ENCODE measurements at places on chromosomes 1 and 21.

DNA sequence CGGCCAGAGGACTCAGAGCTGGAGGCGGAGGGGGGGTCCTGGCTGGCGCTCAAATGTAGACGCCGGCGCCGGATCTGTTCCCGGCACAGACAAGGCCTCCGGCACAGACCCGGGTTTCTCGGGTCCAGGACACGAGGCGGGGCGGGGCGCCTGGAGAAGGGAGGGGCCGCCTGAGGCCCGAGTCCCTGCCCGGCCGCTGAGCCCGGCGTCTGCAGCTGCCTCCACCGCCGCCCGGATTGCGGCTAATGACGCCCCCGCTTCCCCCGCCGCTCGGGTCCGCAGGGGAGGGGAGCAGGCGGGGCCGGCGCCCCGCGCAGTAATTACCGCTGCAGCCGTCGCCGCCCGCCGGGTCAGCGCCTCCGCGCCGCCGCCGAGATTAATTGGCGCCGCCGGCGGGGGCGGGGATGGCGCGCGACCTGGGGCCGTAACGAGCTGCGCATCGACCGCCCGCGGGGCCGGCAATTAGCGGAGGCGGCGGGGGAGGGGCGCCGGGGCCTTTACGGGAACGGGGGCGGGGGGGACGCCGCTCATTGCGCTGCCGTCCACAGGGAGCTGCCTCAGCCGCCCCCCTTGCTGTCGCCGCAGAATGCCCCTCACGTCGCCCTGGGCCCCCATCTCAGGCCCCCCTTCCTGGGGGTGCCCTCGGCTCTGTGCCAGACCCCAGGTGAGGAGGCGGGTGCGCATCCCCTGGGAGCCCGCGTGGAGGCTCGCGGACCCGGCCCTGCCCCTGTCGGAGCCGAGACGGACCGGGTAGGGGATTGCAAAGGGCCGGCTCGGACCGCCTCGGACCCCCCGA, 17.3 kb downstream of the NOC2L start:
- DNase-seq, result no peak

- no peak for DNase-seq
Observed at GRCh38 chr1:8239039-8239305, 78.9 kb upstream of the SLC45A1 start.

- no peak for DNase-seq
Observed at GRCh38 chr21:45388011-45388521, 16.9 kb upstream of the COL18A1 start.

GRCh38 chr1:204676043-204676442, 9.5 kb downstream of the LRRN2 start:
- DNase-seq, result no peak

- DNase-seq, result no peak
Observed at GRCh38 chr1:9680828-9681227, 29.3 kb downstream of the PIK3CD start.

DNA sequence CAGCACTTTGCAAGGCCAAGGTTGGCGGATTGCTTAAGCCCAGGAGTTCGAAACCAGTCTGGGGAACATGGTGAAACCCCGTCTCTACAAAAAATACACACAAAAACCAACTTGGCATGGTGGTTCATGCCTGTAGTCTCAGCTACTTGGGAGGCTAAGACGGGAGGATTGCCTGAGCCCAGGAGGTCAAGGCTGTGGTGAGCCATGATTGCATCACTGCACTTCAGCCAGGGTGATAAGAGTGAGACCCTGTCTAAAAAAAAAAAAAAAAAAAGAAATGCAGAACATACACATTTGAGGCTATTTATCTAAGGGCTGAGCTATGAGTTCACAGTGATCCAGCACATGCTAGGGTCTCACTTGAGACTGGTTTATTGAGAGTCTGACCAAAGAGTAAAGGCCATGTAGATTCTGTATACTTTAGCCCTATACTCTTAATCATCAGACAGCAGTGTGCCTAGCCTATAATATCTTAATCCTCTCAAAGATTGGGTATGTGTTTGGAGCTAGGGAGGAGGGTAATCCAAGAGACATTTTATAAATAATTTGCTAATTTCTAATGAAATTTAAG, 23.9 kb downstream of the RNF2 start:
- no peak for DNase-seq

- DNase-seq, result peak; percentile 1
Observed at GRCh38 chr1:104878203-104878909, 1128.7 kb downstream of the AMY1C start.

- DNase-seq, result no peak
Observed at GRCh38 chr1:117796226-117796625, 133.2 kb downstream of the GDAP2 start.

DNA sequence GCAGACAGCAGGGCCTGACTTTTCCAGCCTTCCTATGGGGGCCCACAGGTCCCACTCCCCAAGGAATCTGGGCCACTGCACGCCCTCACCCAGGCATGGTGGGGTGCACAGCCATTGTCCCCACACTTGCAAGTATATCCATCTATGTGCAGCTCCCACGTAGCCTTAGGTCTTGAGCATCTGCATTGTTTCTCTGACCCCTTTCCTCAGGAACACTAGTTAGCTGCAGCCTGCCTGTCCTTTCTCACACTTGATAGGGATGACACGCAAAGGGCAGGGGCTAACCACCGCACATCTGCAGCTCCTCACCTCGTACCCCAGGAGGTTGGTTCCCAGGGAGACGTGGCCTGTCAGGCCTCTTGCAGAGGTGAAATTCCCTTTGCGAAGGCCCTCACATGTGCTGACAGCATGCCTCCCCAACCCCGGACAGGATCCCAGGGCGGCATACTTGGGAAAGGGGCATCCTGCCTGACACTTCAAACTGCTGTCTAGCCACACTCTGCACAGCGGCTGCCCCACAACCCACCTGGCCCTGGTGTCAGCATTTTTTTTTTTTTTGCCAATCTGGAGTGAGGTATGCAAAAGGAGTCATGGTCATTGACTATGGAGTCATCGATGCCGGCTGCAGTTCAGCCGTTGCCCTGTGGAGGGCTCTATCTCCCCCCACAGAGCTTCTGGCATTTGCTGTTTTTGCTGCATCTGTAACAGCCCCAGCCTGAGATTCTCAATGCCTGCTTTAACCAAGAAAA, 5.0 kb downstream of the JMJD4 start:
- DNase-seq, result peak; percentile 22

DNA sequence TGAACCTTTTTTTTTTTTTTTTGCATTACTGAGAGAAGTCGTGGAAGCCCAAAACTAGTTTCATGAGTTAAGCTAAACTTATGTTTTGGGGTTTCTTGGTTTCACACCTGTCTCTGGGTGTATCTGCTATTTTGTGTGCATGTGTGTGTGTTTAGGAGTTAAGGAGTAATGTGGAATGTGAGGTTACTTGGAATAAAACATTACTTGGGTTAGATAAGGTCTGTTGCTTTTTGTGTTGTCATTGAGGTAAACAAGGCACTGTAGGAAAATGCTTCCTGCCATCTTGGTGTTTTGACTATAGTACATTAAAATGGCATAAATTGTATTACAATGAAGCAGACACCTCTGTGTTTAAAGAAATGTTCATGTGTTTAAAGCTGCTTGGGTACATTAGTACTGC, 2.9 kb downstream of the TENT5C start:
- DNase-seq, result no peak

GRCh38 chr21:38114717-38115333, 142.0 kb upstream of the KCNJ15 start:
- DNase-seq, result no peak

DNA sequence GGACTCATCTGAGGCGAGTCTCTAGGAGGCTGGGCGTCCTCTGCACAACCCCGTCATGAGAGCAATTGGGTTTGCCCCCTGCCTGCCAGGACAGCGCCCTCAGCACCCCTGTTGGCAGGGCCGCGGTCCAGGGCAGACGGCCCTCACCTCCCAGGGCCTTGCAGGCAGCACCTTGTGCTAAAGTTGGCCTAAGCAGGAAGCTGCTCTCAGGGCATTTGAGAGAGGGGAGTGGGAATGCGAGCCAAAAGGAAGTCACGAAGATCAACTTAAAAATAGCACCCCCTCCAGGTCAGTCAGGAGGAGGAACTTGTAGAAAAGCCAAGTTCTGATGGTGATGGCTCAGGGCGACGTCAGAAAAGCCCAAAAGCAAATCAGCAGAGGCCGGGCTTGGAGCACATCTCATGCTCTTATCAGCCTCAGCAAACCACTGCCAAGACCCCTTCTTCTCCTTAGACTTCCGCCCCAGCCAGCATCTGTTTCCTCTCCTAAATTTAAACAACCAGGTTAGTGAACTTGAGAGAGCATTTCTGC, 12.6 kb upstream of the ADORA3 start:
- peak; percentile 96 for DNase-seq

DNA sequence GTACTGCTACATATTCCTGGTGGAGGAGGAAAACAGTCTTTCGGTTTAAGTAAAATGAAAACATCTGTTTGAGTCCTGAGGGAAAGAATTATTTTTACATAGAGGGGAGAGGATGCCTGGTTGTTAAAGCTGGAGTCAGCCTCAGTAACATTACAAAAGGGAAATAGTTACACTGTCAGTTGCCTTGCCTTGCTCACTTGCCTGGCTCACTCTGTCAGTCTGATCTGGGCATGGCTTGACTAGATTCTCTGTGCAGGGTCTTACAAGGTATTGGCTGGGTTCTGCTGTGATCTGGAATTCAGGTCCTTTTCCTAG, 8.4 kb upstream of the UBE2U start:
- no peak for DNase-seq

DNA sequence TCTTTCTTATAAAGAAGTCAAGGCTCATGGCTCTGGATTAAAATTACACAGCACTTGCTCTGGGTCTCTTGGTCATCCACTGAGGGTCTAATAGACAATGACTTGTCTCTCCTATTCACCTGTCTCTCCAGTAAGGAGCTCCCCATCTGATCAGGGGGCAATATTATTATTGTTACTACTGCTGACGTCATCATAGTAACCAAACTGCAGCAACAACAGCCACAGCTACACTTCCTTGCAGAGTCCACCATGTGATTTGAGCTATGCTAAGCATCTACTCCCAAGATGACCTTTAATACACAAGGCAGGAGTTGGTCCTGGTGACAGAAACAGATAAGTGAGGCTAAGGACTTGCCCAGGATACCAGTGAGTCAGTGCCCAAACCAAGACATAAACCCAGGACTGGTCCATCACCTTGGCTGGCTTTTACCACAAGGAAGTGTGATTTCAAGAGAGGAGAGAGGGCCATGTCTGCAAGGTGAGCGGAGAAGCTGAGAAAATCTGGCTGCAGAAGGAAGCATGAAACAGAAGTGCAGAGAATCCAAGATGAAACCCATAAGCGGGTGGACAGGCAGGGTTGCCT, 602.5 kb downstream of the PTPRU start:
- no peak for DNase-seq

GRCh38 chr1:15680561-15681348, 3.4 kb upstream of the PLEKHM2 start:
- no peak for DNase-seq

GRCh38 chr21:28913071-28913470, 79.6 kb downstream of the LTN1 start:
- no peak for DNase-seq

DNA sequence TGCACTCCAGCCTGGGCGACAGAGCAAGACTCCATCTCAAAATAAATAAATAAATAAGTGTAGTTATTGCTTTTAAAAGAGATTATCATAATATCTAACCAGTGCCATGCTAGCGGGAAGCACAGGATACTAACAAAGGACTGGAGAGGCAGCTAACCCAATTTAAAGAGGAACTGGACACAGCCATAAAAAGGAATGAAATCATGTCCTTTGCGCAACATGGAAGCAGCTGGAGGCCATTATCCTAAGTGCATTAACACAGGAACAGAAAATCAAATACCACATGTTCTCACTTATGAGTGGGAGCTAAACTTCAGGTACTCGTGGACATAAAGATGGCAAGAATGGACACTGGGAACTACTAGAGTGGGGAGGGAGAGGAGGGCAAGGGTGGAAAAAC, 54.9 kb downstream of the TM2D1 start:
- no peak for DNase-seq

- DNase-seq, result no peak
Observed at GRCh38 chr21:34702341-34703170, 33.8 kb downstream of the CLIC6 start.

- no peak for DNase-seq
Observed at GRCh38 chr1:104294259-104294658, 544.6 kb downstream of the AMY1C start.
